Epithelial cell of prostate (primary cell): ENCODE measurements at places on chromosomes 7 and 10.

- DNase-seq, result no peak
Measured at GRCh38 chr7:115968596-115968995, 62.0 kb downstream of the TFEC start.

DNA sequence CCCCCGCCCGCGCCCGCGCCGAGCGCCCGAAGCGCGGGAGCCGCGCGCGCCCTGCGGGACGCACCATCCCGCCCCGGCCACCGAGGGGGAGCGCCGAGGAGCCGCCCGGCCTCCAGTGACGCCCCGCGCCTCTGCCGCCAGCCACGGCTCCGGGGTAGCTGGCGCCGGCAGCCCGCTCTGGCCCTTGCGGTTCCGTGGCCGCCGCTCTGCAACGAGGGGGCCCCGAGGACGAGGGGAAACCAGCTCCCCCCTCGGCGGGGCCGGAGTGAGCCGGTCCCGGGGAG, at the start of gene PAXIP1:
TSS of gene PAXIP1 (minus strand) at position 33 of the 284 bp plus-strand sequence. CDS start 195 bp downstream, outside the sequence.
- DNase-seq, result no peak

DNA sequence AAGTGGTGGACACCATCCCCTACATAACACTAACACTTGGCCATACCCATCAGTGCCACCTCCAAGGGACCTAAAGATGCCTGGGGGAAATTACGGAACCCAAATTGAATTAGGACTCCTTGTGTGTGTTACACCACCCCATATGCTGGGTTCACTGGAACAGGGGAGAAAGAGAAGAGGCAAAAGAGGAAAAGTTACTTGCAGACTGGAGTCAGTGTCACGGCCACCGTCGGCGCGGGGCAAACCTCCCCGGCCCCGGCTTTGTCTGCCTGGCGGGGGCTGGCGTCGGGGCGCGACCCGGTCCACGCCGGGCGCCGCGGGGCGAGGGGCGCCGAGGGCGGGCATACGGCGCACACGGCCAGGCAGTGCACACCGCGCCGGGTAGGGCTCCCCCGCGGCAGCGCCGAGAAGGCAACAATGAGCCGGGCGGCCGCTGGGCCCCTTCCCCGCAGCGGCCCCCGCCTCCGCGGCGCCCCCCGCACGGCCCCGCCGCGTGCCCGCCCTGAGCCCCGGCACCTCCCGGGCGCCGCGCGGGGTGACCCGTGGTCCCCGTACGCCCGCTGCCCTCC, 171.1 kb downstream of the FAM107B start:
- DNase-seq, result no peak

DNA sequence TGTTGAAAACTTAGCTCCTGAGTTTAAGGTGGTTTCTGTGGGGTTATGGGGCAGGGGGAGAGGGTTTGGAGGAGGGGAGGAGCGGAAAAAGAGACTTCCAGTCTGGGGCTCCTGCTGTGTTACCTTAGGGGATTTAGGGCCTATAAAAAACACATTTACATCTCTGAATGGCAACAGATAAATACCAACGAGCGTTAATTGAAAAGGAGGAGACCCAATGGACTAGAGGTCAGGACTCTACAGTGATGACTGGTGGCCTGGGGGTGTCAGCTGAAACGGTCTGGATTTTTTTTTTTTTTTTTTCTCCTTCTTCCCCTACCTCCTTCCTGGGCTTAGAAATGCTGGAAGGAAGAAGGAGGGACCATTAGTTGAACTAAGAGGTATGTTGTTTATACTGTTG, 47.4 kb downstream of the AUTS2 start:
- DNase-seq, result no peak
